ENCODE measurements at places on chromosomes 7 and 10. TPM values are rescaled to one million over a fixed set of nuclear protein-coding genes. Genes with fewer than 3 reads are reported as not detected.

PYROXD2 gene
- total RNA-seq = 3.7 TPM

ADAM12 gene
- total RNA-seq = 18.6 TPM

TMEM213 gene
- total RNA-seq = not detected

CABCOCO1 gene
- 1.5 TPM for total RNA-seq

MMD2 gene
- not detected for total RNA-seq

EPHA1 gene
- total RNA-seq = 0.33 TPM

NOS3 gene
- 2.0 TPM for total RNA-seq

ERVW-1 gene
- total RNA-seq = not detected

DKK1 gene
- 13.7 TPM for total RNA-seq

SPDYE11 gene
- total RNA-seq = not detected

GET4 gene
- 43.9 TPM for total RNA-seq

STEAP2 gene
- 1.3 TPM for total RNA-seq

CHCHD3 gene
- 34.5 TPM for total RNA-seq

MYO3A gene
- 1.0 TPM for total RNA-seq

SPDYE1 gene
- not detected for total RNA-seq

NOD1 gene
- 4.7 TPM for total RNA-seq

TRPV6 gene
- not detected for total RNA-seq

TAS2R4 gene
- total RNA-seq = 0.25 TPM

C7orf33 gene
- total RNA-seq = not detected

CPN1 gene
- total RNA-seq = not detected

NXPH1 gene
- total RNA-seq = not detected

AIMP2 gene
- 113 TPM for total RNA-seq

CRYGN gene
- total RNA-seq = not detected
